Right hindlimb (tissue), 1 donor: ENCODE measurements at places on chromosomes 6 and 20.

DNA sequence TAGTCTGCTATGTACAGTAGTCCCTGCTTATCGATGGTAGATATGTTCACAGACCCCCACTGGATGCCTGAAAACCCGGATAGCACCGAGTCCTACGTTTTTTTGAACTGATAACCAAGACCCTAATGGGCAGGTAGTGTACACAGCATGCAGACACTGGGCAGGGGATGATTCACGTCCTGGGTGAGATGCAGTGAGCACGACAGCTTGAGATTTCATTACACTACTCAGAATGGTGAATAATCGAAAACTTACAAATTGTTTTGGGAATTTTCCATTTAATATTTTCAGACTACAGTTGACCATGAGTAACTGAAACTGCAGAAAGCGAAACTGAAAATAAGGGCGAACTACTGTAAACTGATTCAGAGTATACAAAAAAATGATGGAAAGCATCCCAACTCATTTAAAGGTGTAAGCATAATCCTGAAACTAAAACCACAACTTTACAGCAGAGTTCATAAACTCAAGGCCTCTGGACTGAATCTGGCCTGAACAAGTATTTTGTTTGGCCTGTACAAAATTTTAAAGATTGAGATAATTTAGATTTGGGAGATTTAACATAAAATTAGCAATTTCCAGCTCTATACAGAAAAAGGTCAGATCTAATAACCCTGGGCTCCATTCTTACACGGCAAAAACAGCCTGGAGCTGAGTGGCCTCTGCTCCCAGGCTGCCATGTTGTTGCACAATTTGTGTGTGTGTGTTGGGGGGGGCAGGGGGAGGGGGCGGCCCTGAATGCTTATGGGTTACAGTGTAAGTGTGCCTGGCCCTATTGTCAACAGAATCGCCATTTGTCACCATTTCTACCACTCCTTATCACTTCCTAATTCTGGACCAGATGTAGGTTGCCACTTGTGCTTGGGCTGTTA lies 34.9 kb downstream of the RNF24 start:
- DNase-seq = peak; percentile 28

DNA sequence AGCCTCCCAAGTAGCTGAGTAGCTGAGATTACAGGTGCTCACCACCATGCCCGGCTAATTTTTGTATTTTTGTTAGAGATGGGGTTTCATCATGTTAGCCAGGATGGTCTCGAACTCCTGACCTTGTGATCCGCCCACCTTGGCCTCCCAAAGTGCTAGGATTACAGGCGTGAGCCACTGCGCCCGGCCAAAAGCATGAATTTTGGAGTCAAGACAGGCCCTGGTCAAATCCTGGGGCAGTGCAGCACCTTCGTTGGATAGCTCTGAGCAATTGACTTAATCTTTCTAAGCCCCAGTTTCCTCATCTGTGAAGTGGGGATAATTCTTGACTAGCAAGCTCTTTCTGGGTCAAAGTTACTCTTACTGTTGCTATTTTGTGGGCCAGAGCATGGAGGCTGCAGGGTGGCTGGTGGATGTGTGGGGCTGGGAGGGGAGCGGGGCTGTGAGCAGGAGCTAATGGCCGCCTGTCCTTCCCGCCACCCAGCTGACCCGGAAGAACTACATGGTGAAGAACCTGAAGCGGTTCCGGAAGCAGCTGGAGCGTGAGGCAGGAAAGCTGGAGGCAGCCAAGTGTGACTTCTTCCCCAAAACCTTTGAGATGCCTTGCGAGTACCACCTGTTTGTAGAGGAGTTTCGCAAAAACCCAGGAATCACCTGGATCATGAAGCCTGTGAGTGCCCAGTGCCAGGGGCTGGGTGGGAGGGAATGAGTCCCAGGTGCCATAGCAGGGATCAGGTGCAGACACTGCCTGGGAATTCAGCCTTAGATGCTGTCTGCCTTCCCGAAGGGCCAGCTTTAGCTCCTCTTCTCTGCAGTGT lies 39.0 kb downstream of the TTLL9 start:
- no peak for DNase-seq

DNA sequence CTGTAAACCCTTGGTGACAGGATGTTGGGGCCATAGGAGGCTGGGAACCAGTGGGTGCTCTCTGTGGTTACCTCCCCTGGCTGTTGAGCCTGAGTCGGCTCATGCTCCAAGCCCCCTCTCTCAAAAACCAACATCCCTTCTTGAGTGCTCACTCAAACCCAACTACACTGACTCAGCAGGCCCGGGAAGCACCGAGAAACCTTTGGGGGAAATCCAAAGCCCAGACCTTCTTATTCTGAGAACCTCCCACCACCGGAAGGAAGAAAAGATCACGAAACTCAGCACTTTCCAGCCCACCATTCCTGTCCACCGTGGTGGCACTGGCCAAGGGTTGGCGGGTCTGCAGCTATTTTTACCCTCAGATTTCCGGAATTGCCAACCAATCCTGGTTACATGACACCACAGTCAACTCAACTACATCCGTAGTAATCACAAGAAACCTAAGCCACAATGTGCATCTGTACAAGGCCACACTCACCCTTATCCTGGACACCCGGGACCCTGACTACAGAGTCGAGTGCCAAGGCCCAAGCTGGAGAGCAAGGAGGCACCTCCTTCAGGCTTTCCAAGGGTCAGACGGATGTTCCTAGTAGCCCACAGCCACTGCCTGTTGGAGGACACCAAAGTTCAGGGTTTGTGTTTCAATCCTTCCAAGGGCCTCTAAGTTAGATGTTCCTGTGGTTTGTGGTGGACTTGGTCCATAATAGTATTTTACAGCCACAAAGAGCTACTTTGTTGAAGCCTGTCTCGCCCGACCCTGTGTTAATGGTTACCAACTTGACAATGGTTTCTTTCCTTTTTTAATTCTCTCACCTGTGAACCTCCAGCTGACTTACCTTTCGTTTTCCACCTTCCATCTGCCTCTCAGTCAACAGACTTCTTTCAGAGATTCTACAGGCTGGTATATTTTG lies 317.0 kb downstream of the CDC5L start:
- peak; percentile 64 for DNase-seq

GRCh38 chr20:24984961-24985640 lies 7.5 kb downstream of the APMAP start:
- DNase-seq = no peak

GRCh38 chr6:156701966-156702365 lies 75.2 kb upstream of the ARID1B start:
- no peak for DNase-seq

- DNase-seq = no peak
Measured at GRCh38 chr6:79775222-79775621, 144.1 kb downstream of the SH3BGRL2 start.

- no peak for DNase-seq
Measured at GRCh38 chr6:45075246-45075645, 252.9 kb upstream of the RUNX2 start.

GRCh38 chr20:40189621-40190020 lies 499.4 kb downstream of the MAFB start:
- no peak for DNase-seq

- no peak for DNase-seq
Measured at GRCh38 chr6:9875605-9876353, 539.1 kb downstream of the TFAP2A start.

DNA sequence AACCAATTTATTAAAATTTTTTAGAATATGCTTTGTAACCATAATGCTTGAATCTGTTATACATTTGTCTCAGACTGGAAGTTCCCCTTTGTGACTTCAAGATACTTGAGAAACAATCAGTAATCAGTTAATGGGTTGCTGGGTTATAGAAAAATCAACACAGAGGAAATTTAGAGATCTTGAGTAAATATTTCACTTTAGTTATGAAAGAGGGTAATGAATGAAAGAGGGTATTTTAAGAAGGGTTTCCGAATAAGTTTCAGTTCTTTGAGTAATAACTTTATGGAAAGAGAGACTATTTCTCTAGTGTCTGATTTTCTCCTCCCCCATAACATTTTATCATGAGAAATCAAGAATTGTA lies 21.4 kb downstream of the ZFAND3 start:
- DNase-seq = no peak

DNA sequence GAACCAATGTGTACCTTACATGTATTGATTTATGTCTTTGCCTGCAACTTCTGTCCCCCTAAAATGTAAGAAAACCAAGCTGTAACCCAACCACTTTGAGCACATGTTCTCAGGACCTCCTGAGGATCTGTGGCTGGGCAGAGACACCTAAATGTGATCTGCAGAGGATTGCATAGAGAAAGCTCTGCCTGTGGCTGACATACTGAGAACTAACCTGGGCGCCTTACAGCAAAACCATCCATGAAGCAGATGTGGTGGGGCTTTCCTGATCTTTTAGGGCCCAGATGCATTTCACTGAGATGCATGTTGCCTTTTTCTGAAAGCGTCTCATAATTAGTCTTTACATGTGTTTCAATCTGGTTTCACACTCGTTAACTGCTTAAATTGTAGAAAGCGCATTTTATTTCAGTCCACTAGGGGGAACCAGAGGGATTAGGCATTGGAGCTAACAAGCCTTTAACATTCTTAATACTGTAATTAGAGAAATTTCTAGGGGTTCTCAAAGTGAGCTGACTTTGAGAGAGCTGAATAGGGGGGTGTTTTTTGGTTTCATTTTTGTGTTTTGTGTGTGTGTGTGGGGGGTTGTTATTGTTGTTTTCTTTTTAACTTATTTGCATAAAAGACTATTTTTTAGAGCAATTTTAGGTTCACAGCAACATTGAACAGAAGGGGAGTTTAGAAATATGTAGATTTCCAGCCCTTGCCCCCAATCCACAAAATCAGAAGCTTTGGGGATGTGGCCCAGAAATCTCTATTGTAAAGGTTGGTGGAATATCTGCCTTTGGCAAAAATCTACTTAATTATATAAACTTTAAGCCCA lies 50.9 kb upstream of the FAM184A start:
- DNase-seq = no peak

GRCh38 chr6:137821491-137821890 lies 45.6 kb upstream of the TNFAIP3 start:
- DNase-seq = no peak

- peak; percentile 11 for DNase-seq
Measured at GRCh38 chr20:62051144-62051543, 14.5 kb downstream of the TAF4 start.

GRCh38 chr20:5524896-5525295 lies 208.1 kb upstream of the PROKR2 start:
- DNase-seq = no peak

DNA sequence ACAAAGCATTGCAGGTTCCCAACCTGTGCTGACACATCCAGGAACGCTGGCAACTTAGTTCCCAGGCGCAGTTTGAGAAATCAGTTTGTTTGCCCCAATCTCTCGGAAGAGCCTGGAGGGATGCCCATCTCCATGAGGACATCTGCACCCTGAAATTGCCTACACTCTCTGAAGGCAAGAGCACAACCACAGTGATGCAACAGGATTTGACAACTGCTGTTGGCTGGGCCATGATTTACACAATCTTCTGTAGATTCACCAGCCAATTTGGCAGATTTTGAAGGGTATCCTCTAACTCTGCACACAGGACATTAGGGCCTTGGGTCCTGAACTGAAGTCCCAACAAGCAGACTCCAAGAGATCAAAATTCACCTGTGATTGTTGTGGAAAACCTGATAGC lies 3.4 kb downstream of the APMAP start:
- DNase-seq = no peak

- no peak for DNase-seq
Measured at GRCh38 chr6:16135066-16135465, 6.2 kb downstream of the MYLIP start.

- peak; percentile 90 for DNase-seq
Measured at GRCh38 chr6:151240036-151240685, 394 bp downstream of the AKAP12 start.

DNA sequence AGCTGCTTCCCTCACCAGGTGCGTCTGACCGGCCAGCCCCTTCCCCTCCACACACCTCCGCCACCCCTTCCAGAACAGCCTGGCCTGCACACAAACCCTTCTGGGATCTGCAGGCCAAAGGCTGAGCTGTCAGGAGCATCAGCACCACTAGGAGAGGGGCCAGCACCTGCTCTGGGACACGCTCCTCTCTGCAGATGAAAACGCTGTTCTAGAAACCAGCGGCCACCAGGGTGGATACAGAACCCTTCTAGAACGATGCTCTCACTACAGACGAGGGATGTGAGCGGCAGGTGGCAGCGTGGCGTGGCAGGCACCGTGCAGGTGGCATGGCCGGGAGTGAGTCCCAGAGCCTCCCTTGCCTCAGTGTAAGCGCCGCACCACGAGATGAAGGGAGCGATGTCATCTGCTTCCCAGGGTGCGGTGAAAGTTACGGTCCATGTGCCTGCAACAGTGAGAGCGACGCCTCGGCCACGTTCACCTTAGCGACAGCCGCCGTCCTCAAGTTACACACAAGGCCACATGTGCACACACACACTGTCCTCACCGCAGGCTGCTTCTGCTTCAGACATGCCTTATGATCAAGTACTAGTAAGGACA lies 53.6 kb downstream of the TAF4 start:
- no peak for DNase-seq

DNA sequence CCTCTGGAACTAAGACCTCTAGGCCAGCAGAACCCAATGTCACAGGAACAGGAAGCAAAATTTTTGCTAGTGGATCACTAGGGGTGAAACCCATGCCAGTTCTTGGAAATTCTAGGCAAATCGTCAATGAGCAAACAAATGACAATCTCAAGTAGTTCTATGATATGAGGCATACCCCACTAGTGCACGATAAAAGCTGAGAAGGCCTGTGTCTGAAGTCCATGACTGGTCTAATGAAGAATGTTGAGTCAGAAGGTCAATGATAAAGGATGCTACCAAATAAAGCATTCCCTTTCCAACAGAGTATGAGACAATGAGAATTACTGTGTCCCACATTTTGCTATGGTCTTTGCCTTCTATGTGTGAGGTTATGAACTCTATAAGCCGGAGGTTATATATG lies 149.4 kb upstream of the NOX3 start:
- no peak for DNase-seq

DNA sequence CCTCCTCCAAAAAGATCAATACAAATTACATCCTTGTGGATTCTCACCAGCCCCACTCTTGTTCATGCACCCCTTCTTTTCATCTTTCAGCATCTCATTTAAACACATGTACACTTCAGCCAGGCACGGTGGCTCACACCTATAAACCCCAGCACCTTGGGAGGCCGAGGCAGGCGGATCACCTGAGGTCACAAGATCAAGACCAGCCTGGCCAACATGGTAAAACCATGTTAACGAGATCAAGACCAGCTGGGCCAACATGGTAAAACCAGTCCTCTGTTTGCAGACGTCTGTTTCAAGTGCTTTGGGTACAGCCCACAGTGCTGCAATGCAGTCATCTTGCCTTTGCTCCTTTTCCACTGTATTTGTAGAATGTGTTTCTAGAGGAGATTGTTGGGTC lies 45.3 kb downstream of the ZMYND8 start:
- no peak for DNase-seq

- no peak for DNase-seq
Measured at GRCh38 chr6:119290306-119290705, 59.3 kb downstream of the MAN1A1 start.

DNA sequence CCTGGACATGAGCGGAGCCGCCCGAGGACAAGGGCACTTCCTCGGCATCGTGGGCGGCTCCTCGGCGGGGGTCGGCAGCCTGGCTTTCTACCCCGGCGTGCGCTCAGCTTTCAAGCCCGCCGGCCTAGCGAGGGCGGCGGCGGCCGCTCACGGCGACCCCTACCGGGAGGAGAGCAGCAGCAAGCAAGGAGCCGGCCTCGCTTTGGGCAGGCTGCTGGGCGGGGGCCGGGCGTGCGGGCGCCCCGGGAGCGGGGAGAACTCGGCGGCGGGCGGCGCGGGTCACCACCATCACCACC lies 6.7 kb downstream of the PRDM13 start:
- DNase-seq = peak; percentile 65

- DNase-seq = no peak
Measured at GRCh38 chr20:32907886-32908285, 49.2 kb downstream of the EFCAB8 start.
